ENCODE measurements at places on chromosomes 2 and 18.

GRCh38 chr18:58098706-58099105 is 54.7 kb downstream of the NEDD4L start:
- DNase-seq, result no peak

DNA sequence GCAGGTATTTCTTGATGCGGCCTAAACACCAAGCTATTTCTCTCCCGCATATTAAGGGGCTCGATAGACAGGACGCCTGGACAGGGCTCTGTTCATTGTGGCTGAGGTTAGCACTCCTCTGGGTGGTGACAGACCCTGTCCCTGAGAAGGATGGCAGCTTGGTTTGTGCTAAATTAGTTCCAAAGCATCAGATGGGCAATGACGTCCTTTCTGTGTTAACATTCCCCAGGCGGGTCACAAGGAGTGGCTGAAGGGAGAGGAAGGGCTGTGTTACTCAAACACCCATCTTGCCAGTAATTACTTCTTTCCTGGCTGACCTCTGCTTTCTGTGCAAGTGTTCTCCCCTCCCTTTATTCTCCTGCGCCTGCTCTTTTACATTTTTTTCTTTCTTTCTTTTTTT is 75.0 kb downstream of the TMEM247 start:
- no peak for DNase-seq

- DNase-seq, result no peak
Observed at GRCh38 chr18:79416022-79416676, 20.4 kb downstream of the NFATC1 start.

DNA sequence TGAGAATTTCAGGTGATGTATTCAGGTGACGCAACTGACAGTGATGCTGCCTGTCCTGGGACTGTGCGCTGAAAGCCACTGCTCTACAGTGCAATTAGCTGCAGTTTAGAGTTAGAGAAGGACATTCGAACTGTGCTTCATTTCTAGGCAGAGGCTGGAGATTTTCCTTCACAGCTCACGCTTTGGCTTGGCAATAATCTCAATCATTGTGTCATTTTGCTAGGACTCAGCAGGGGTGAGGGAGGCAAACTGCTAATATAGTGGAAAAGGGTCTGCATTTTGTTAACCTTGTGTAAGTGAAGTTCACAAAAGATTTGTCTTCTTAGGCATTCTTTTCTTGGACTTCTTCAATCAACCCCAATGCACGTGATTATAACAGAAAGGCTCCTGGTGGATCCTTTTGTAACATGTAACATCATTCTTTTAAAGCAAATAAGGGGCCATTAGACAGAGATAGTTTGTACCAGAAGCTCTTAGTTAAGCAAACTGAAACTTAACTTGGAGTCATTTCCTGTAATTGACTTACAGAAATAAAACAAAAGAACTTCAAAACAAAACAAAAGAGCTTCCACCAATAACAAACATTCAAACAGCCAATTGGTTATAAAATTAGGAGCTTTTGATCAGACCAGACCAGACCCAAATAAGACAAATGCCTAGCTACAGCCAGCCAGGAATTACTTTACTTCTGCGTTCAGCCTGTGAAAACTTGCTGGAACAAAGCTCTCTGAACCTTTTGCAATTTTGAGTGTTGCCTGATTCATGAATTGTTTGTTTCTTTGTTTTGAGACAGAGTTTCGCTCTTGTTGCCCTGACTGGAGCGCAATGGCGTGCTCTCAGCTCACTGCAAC is 1376.3 kb upstream of the CELF4 start:
- DNase-seq, result no peak

DNA sequence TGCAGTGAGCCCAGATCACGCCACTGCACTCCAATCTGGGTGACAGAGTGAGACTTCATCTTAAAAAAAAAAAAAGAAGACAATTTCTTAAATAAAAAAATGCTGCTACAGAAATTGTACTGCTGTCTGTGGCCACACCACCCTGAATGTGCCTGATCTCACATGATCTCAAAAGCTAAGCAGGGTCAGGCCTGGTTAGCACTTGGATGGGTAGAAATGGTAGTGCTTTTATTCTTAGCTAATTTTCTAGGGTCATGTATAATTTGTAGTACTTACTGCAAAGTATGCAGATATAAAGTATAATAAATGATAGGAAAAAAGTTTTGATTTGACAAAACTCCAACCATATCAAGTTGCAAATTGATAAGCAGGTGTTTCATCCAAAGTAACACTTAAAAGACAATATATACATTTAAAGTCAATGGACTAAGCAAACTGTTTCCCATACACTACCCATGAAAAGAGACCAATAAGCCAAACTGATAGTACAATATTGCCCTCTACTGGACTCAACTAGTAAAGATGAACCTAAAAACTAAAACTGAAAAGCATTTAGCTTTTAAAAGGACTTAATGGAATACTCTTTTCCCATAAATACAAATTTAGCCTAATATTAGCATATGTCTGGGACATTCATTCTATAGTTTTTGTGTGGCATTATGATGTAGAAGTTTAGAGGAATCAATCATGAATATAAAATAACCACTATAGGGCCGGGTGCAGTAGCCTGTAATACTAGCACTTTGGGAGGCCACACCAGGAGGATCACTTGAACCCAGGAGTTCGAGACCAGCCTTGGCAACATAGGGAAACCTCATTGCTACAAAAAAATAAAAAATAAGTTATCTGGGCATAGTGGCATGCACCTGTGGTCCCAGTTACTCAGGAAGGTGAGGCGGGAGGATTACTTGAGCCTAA is 18.6 kb upstream of the PEX13 start:
- peak; percentile 47 for DNase-seq

GRCh38 chr2:45168711-45169338 is 159.6 kb upstream of the SIX2 start:
- DNase-seq, result no peak

GRCh38 chr2:228845162-228845925 is 425.7 kb downstream of the PID1 start:
- no peak for DNase-seq

- DNase-seq, result no peak
Observed at GRCh38 chr18:58882686-58883085, 18.0 kb downstream of the ZNF532 start.

- no peak for DNase-seq
Observed at GRCh38 chr2:217789736-217790181, 213.0 kb downstream of the TNS1 start.

DNA sequence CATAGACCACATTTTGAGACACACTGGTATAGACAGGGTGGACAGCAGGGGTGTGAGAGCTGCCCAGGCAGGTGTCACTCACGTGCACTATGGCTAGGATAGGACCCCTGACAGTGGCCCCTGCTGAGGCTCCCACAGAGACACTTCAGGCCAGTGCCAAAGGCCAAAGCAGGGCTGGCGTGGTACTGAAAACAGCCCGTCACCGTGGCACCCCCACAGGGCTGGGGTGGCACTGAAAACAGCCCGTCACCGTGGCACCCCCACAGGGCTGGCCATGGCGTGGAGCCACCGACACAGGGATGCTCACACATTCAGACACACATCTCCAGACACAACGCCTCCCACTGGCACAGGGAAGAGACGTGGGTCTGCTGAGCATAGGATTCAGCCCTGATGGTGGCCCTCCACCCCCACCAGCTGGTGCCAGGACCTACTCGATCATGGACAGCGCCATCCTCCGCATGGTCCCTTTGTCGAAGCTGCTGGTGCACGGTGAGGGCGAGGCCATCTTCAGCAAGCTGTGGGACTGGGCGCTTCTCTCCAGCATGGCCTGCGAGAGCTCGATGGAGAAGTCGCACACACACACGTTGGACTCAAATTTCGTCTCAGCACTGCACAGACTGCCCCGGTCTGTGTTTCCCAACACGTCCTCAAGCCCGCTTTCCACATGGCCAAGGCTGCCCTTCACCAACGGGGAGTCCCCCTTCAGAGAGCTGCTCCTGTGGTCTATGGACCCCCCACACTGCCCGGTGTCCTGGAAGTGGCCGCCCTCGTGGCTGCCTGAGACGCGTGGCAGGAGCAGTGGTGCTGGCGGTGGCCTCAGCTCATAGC is 34.1 kb downstream of the ANKMY1 start:
- DNase-seq, result no peak

GRCh38 chr2:191114403-191114886 is 36.3 kb downstream of the STAT4 start:
- no peak for DNase-seq

DNA sequence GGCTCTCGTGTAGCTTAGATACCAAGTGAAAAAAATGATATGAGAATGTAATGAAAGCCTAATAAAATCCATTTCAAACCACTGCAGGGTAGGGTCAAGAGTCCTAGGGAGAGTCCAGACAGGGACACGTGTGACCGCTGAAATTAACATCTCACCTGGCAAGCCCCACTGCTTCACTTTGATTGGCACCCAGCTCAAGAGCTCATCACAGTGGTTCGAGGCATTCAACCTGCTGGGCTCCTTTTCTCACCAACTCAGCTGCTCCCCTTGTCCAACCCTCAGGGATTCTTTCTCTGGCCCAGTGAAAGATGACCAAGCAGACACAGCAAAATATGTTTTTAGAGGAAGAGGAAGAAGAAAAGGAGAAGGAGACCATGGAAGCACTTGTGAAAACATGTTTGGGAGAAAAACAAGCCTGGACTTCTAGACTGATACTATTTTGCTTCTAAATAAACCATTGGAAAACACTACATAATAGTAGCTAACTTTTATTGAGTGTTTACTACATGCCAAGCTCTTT is 49.2 kb upstream of the CREB1 start:
- DNase-seq, result no peak

DNA sequence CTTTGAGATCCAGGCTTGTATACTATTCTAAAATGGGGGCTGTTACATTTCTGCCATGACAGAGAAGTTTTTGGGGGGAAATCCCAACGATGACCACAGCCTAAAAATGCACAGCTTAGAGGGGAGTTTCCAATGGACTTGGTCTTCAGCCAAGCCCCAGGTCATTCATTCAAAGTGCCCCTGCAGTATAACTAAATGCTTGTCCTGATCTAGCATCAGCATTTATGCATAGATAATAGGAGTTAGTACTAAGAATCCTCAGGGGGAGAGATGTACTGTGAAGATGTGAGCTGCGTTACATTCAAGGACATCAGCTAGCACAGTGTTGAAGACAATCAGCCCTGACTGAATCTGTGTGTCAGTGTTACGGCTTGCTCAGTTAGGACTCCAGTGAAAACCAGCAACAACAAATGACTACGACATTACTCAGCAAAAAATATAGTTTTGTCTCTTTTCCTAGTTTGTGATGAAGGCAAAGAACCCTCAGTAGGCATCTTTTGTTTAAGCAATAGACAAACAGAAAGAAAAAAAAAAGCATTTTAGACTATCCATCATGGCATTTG is 160.9 kb downstream of the ZEB2 start:
- no peak for DNase-seq

DNA sequence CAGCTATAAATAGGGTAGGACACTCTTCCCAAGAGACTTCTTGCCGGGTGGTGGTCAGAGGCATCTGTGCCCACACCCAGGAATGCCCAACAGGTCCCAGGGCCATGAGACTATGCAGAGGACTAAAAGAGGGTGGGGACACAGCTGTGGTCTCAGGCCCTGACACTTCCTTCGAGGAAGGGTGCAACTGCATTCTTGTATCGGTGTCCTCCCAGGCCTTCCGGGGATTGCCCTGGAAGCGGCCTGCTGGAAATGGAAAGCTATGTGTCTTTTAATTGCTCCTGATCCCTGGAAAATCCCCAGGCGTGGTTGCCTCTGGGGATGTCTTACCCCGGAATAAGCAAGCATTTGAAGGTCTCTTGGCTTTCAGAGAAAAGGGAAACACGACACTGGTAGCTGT is 176.7 kb downstream of the SOX11 start:
- DNase-seq, result no peak

DNA sequence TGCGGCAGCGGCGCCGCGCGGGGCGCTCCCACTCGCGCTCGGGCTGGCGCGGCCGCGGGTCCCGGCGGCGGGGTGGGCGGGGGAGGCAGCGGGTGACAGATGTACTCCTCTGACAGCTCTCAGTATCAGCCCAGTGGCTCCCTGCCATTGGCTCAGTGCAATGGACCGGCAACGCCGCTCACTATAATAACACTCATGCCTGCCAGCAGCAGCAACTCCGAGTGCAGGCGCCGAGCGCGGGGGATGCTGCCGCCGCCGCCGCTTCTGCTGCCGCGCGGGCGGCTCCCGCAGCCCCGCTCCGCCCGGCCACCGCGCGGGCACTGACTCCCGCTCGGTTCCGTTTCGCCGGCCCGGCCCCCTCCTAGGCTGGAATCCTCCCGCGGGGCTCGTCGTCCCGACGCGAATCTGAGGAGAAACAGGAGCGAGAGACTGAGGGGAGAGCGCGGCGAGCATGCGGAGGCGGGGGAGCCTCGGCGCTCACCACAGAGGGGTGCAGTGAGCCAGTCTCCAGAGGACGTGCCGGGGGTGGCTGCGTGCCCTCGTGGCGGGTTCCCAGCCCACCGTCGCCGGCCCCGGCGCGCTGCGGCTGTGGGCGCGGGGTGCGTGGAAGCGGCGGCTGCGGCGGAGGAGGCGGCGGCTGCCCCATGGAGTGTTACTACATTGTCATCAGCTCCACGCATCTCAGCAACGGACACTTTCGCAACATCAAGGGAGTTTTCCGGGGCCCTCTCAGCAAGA is at the start of gene ZNF804A:
TSS of gene ZNF804A (plus strand) at position 214 of the 738 bp plus-strand sequence. CDS start at position 645, 431 bp downstream.
- DNase-seq, result no peak

DNA sequence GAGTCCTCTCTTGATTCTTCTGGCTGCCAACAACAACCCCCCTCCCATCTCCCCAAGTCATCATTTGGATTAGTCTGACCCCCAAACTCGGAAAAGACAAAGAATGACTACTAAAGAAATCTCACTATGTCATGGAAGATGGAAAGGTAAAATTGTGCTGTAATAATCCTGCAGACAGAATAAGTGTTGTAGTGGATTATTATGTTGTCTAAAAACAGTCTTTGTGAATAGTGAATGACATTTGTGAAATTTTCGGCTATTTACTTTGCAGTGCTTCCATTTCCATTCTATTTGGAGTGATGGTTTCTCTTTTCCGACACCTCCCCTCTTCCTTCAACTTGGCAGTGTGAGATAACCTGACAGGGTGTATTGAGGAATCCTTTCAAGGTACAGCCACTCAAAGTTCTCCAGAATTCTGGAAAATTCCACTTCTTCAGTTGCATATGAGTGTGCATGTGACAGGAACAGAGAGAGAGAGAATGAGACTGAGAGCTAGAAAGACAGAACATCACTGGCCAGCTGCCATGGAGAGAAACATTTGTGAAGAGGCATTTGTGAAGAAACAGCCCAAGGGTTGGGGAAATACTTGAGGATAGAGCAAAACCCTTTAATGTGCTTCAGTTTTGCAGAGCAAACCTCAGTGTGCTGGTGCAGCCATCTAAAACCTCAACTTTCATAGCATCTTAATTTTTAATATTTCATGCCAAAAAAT is 141.9 kb upstream of the DLX2 start:
- DNase-seq, result no peak

DNA sequence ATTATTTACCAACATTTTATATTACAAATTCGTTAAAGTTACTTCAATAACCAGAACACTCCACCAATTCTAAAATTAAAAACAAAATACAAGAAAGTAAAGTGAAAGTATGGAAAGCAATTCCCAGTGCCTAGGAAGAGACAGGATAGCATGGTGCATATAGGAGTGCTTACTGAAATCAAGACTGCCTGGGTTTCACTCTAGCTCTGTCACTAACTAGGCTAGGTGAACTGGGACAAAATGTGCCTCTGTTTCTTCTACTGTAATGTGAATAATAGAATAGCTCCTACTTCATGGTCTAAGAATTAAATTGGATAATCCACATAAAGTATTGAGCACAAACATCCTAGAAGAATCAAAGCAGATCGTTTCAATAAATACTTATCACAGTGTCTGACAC is 22.6 kb downstream of the STK17B start:
- no peak for DNase-seq
